ENCODE measurements at places on chromosomes 7 and 10. TPM values are rescaled to one million over a fixed set of nuclear protein-coding genes. Genes with fewer than 3 reads are reported as not detected.

- no peaks in the 10 kb centered on the region for H3K36me3 ChIP-seq
- DNase-seq = no peak
- no peaks in the 10 kb centered on the region for H3K4me1 ChIP-seq
- H3K4me3 ChIP-seq = no peak overlapping the region
Measured at GRCh38 chr7:90917539-90917938, 321.4 kb downstream of the CDK14 start.

GRCh38 chr7:95092324-95092723 lies 184.9 kb downstream of the PPP1R9A start:
- H3K27ac ChIP-seq = no peak overlapping the region
- H3K4me1 ChIP-seq = no peaks in the 10 kb centered on the region
- DNase-seq = no peak
- no peaks in the 10 kb centered on the region for H3K27me3 ChIP-seq

GRCh38 chr7:100568896-100569844 lies 4.5 kb downstream of the SAP25 start:
- peaks cover 45% of the 10 kb centered on the region for H3K4me1 ChIP-seq
- DNase-seq = peak; percentile 54
- H3K4me3 ChIP-seq = peak overlapping the region; percentile 21
- peaks cover 9% of the 10 kb centered on the region for H3K36me3 ChIP-seq
- no peaks in the 10 kb centered on the region for H3K27me3 ChIP-seq
- H3K27ac ChIP-seq = peak overlapping the region; percentile 32

DNA sequence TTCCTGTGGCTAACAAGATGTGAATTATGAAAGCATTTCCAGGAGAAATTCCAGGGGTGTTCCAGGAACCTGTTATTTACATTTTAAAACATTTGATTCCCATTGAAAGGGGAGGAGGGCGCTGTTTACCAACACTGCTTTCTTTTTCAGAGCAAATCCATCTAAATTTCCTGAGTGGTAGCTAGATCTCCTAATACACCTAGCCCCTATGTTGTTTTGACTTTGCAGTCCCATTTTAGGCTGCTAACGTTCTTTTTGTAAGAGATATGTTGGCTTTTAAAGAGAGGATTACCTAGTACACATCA lies 130.8 kb downstream of the TCF7L2 start:
- DNase-seq = no peak
- H3K4me1 ChIP-seq = no peaks in the 10 kb centered on the region
- H3K27ac ChIP-seq = no peak overlapping the region

DNA sequence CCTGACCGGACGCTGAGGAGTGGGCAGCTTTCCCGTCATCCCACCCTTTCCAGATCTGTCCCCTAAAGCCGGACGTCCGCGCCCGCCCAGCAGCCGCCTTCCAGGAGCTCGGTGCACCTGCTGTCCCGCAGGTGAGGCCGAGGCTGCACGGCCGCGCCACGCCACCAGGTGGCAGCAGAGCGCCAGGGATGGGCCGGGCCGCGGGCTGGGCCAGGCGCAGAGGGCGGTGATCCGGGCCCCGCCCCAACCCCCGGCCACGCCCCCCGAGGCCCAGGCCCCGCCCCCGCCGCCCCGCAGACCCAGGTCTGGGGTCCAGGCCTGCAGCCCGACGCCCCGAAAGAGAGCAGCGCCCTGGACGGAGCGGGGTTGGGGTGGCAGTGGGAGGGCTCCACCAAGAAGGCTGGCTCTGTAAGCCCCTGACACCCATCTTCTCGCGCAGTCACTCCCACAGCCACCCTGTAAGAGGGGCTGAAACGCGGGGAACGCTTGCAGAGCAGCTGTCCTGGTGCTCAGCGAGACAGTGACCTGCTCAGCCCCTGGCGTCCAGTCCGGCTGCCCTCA lies 32.2 kb downstream of the FOXL3 start:
- peaks cover 1% of the 10 kb centered on the region for H3K4me1 ChIP-seq
- peaks cover 17% of the 10 kb centered on the region for H3K27me3 ChIP-seq
- peak; percentile 83 for DNase-seq
- no peak overlapping the region for H3K4me3 ChIP-seq
- no peak overlapping the region for H3K27ac ChIP-seq

GRCh38 chr10:64396105-64396708 lies 875.0 kb downstream of the REEP3 start:
- H3K27me3 ChIP-seq = no peaks in the 10 kb centered on the region
- no peak overlapping the region for H3K4me3 ChIP-seq
- no peak overlapping the region for H3K27ac ChIP-seq
- H3K4me1 ChIP-seq = no peaks in the 10 kb centered on the region
- no peak for DNase-seq
- H3K36me3 ChIP-seq = no peaks in the 10 kb centered on the region

IFRD1 gene
- 36.1 TPM for total RNA-seq

UCMA gene
- not detected for total RNA-seq

DNA sequence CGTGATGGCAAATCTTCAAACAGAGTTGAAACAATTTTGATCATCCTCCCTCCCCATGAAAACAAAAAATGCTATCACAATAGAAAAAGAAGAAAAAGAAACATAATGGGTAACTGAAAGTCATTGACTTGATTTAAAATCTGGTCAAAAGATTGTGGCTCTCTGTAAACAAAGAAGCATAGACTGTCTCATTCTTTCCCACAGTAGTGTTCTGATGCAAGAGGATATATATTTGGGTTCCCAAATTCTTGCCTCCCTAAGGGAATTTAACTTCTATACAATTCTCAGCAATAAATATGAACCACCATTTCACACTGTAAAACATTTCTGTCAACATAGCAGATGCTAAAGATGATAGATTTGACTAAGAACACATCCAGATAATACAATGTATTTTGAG lies 32.8 kb upstream of the MEOX2 start:
- H3K4me1 ChIP-seq = no peaks in the 10 kb centered on the region
- DNase-seq = no peak
- H3K27ac ChIP-seq = no peak overlapping the region
- H3K27me3 ChIP-seq = no peaks in the 10 kb centered on the region
- no peak overlapping the region for H3K4me3 ChIP-seq

TYW1B gene
- total RNA-seq = 3.5 TPM

DNA sequence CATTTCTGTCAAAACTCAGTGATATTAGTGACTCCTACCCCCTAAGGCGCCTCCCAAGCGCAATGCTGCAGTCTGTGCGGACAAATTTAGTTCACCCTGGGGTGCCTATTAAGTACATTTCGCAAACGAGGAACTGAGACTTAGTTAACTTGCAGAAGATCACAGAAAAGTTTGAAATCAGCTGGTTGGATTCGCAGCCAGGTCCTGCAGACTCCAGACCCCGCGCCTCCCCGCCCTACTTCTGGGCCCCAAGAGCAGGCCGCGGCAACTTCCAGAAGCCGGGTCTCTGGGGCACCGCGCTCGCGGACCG lies 588 bp downstream of the CYREN start:
- peaks cover 48% of the 10 kb centered on the region for H3K36me3 ChIP-seq
- peaks cover 51% of the 10 kb centered on the region for H3K4me1 ChIP-seq
- no peaks in the 10 kb centered on the region for H3K27me3 ChIP-seq
- DNase-seq = no peak
- H3K27ac ChIP-seq = peak overlapping the region; percentile 93
- peak overlapping the region; percentile 87 for H3K4me3 ChIP-seq

EIF5AL1 gene
- total RNA-seq = 1.2 TPM

DNA sequence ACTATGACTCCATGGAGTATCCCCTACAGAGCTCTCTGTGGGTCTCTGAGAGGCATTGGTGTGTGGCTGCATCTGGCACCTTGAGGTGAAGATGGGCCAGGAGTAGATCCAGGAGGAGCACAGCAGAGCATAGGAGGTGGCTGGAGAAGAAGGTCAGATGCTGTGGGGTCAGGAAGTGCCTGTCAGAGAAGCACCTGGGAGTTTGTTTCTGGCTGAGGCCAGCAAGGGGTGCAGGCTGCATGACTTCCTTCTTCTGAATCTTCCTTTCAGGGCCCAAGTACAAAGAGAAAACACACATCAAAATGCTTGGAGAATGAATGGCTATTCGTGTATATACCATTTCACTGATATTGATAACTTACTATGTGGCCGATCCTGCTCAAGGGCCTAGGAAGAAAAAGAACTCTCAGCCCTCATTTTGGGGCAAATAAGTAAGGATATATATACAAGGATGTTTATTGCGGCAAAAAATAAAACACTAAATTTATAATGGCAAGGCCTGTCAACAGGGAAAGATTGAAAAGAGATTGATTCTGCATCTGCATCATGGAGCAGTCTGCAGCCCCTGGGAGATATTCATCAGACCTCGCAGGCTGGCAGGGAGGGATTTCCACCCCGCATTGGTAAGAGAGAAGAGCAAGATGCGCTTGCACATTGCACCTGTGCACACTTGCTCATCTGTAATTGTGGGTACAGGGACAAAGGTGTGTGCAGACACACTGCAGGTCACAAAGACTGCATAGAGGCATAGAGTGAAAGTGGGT lies 39.2 kb downstream of the PTPRE start:
- H3K27ac ChIP-seq = no peak overlapping the region
- DNase-seq = no peak
- H3K27me3 ChIP-seq = peaks cover 9% of the 10 kb centered on the region

DNA sequence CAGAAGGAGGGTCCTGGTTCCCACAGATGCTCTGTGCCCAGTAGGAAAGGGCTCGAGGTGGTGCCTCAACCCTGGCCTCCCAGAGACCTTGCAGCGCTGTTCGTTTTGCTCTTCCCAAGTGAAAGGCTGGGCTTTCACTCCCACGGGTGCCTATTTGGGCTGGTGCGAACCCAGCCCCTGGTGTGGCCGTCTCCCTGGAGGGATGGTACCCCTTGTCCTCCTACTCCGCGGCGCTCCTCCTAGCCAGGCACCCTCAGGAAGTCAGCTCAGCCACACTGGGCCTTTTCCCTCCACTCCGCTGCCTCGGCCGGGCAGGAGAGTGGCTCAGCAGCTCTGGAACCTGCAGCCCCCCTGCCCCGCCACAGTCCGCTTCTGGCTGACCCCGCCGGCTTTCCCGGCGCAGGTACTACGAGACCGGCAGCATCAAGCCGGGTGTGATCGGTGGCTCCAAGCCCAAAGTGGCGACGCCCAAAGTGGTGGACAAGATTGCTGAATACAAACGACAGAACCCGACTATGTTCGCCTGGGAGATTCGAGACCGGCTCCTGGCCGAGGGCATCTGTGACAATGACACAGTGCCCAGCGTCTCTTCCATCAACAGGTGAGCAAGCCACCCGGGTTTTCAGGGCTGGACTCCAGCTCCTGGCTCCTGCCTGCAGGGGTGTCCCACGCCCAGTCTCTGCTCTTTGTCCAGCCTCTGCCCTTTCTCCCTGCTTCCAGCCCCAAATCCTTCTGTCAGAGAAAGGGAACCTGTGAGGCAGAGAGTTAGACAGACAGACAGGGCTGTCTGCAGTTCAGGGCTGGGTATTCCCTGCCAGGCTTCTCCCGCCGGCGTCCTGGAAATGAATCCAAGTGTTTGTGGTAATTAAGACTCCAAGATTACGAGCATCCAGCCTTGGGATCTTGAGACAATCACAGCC lies 5.2 kb downstream of the PAX2 start:
- H3K4me1 ChIP-seq = peaks cover 12% of the 10 kb centered on the region
- H3K27me3 ChIP-seq = peaks cover 83% of the 10 kb centered on the region
- no peak for DNase-seq

DNA sequence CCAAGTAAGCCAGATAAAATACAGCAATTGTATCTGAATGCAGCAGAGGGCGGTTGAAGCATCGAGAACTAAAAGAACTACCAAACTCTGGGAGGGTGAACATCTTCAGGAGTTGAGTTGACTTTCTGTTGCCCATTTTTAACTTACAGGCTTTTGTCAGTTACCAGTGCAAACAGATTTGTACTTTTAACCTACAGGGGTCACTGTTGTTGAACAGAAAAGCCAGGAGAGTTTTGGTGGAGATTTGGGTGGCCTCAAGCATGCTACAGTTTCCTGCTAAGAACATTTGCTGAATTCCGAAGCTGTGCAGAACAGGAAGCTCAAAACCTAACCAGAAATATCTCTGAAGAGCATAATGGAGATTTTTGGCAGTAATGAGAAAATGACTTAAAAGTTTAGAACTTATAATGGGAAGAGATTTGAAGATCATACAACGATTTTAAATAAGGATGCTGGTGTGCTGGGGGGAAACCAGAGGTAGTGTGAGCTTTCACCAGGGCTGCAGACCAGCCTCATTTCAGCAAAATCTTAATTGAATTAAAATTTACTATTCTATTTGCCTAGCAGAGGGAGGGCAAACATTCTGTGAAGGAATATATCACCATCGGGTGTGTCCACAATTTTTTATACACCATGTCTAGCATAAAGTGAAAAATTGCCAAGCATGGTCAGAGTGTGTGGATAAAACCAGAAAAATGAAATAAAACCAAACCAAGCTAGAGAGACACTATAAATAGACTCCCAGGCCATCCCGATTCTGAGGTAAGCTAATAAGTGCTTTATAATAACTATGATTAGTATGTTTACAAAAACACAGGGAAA lies 208.6 kb upstream of the CCDC6 start:
- H3K27ac ChIP-seq = no peak overlapping the region
- no peaks in the 10 kb centered on the region for H3K36me3 ChIP-seq
- no peak overlapping the region for H3K4me3 ChIP-seq
- H3K4me1 ChIP-seq = no peaks in the 10 kb centered on the region

DNA sequence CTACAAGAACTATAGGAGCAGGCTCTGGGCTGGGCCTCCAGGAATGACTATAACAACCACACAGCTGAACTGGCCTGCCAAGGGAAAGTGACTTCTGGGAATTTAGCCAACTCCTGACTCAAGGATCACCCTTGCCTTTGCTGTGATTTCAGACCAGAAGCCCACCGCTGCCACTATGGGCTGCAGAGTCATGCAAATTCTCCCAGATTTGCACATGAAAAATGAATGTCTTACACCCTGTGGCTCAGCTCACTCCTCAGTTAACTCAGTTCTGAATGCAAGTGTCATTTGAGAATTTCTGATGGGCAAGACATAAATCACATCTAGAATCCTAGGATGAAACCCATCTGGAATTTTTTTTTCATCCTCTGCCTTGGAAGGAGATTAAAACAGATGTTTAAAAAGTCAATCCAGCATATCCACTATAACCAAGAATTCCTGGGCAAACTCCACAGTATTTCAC lies 186.5 kb upstream of the BET1 start:
- no peaks in the 10 kb centered on the region for H3K4me1 ChIP-seq
- H3K27ac ChIP-seq = no peak overlapping the region
- no peak for DNase-seq
- H3K27me3 ChIP-seq = no peaks in the 10 kb centered on the region
- H3K36me3 ChIP-seq = no peaks in the 10 kb centered on the region

LRRTM3 gene
- total RNA-seq = not detected
